NCI-H748 treated with DMSO at 0.1 percent for 48 hours (cell line): ENCODE measurements at places on chromosomes 4 and X.
A peak's percentile ranks its signal among the peaks of the same experiment; 100 is the strongest.

DNA sequence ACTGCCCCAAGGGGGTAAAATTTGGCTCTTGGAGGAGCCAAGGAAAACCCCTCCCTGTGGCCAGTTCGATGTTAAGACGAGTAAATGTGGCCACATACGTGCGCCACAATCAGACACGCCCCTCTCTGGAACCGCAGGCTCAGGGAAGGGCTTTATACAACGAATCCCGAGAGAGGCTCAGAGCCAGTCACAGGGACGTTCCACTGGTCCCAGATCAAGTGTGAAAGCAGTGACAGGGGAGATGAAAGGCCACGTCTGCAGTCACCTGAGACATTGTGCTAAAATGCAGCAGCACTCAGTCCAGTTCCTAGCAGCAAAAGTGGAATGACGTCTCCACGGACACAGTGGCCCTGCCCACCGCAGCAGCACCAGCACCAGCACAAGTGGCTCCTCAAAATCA lies 68.0 kb downstream of the ACOX3 start:
- no peak for DNase-seq

- no peak for DNase-seq
Observed at GRCh38 chrX:44428989-44429627, 85.6 kb upstream of the EFHC2 start.

GRCh38 chrX:150255441-150256296 lies 107.4 kb upstream of the MAMLD1 start:
- DNase-seq, result no peak

GRCh38 chr4:48896845-48897244 lies 9.7 kb downstream of the OCIAD2 start:
- no peak for DNase-seq

DNA sequence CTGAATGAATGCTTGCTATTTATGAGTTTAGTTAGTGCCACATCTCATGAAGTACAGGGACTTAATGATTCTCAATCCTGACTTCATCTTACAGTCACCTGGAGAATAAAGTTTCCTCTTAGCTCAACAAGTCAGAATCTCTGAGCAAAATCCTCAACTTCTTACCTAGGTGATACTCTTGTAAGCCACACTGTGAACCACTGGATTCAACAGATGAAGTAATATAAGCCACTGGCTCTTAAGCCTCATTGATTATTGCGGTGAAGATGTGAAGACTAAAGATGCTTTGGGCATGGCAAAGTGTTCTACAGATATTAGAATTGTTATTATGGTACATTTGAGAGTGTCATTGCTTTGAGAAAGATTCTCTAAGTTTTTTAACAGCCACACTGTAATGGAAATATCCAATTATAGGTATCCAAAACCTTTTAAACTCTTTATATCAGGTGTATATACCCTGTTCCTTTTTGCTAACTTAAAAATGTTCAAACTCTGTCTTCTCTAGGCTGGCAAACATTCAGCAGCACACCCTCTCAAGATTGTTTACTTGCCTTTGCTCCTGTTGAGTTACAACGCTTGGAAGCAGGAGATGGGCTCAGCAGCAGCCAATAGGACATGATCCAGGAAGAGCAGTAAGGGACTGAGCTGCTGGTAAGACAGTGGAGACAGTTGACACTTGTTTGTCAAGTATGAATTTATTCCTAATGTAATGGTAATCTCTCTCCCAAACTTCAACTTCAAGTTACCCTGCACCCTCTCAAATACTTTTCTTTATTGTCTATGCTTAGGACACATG lies 43.4 kb downstream of the TET2 start:
- DNase-seq, result no peak

DNA sequence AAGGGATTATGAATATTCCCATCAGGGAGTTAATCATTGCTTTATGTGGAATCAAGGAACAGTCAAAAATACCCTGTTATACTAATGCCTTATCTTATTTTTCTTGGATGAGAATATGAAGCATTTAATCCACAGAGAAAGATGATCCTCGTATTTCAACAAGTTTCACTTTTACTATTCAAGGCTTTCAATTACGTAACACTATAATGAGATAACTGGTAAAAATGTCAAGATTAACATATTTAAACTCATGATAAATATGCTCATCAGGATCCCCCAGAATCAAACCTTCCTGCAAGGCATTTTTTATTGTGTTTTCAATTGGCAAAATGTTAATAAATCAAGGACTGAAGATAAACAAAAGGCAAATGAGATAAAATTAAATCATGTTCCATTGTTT lies 5.1 kb downstream of the ZXDA start:
- DNase-seq, result no peak

DNA sequence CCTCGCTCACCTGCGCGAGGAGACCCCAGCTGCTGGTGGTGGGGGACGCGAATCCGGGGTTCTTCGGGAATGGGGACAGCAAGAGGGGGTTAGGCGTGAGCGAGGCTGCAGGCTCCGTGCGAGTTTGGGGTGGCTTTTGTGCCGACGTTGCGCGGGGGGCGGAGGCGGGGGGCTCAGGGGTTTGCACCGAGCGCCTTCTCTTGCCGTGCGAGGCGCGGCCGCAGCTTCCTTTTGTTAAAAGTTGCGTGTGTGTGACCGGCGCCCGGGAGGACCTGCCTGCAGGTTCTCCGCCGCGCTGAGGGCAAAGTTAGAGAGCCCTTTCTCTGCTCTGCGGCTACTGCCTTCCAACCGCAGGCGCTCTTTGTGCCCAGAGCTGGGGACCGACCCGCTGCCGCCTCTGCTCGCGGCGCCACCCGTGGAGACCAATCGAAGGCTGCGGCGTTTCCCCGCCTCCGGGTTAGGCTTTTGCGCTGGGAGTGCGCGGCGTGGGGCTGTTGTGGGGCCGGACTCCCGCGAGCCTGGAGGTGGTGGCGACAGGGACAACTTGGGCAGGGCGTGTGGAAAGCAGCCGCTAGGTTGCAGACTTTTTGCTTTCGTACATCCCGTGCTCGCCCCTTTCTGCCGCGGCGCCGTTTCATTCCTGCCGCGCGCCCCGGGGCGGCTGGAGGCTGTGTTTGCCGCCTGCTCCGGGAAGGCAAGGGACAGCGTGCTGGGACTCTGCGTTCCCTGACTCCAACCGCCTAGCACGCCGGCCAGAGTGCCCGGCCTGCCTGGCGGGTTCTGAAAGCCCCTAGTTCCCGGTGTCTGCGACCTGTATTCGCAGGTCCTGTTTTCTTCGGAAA lies 716 bp downstream of the KIT start:
- peak; percentile 21 for DNase-seq

GRCh38 chr4:172688534-172688933 lies 480.1 kb upstream of the GALNT7 start:
- DNase-seq, result no peak

GRCh38 chr4:3043282-3044020 lies 30.9 kb downstream of the HTT-AS start:
- DNase-seq, result no peak

DNA sequence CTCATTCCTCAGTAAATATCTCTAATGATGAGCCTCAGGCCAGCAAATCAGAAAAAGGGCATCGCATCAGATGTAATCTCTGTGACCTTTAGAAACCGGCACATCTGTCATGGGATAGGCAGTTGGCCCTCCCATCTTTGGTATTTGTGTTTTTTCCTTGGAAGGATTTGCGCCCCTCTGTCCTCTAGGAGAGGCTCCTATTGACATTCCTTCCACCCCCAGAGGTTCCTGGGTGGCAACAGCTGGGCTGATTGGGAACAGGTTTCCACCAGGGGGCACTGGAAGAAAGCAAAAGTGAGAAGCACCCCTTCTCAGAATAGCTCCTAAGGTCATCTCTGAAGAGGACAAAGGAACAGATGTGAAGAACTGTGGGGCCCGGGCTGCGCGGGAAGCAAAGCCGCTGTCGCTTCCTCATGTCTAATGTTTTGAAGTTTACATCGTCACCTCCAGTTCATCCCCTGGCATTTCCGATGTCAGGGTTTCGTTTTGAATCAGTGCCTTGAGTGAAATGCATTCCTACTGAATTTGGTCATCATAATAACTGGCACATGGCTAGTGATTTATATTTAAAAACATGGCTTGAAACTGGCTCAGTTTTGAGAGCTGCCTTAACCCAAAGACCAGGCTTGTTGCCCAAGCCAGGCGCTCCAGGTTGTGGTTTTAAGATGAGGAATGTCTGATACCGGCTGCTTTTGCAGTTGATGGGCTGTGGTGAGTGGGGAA lies 6.2 kb downstream of the TXK start:
- DNase-seq, result peak; percentile 10

DNA sequence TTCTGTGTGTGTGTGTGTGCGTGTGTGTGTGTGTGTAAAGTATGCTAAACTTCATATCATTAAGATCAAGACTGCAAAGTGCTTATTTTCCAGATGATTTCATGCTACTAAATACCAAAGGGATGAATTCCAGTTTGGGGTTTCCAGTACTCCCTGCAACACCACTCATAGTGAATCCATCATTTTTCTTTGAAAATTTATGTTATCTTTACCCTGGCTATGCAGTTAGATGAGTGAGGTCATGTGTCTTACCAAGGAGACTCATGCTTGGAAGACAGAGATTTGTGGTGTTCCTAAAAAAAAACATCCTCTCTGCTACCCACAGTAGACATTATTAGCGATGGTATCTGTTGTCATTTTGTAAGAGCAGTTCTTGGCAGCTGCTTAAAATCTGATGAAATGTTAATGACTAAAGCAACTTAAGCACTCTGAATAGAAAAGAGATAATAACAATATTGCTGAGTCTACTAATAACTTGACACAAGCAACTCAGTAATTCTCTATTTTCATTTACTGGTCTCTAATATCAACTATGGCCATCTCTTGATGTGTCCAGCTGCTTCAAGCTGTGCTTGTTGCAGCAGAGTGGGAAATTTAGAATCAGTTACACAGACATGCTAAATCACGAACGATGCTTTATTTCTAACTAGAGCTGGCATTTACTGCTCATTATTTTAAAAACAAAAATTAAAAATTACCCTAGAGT lies 1953.0 kb upstream of the IGFBP7 start:
- DNase-seq, result no peak

GRCh38 chr4:38683276-38683675 lies 19.3 kb downstream of the KLF3 start:
- DNase-seq, result no peak

DNA sequence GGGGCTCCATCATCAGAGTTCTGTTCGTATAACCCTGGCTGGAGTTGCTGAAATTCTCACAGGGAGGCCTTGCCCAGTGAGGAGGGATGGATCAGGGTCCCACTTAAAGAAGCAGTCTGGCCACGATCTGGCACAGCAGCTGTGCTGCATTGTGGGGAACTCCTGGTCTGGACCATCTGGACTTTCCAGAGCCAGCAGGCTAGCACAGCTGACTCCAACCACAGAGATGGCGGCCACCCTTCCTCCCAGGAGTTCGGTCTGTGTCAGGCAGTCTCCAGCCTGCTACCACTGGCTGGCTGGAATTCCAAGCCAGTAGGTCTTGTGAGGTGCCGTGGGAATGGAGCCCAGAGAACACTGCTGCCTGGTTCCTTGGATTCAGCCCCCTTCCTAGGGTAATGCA lies 62.0 kb downstream of the SLAIN2 start:
- DNase-seq, result no peak

DNA sequence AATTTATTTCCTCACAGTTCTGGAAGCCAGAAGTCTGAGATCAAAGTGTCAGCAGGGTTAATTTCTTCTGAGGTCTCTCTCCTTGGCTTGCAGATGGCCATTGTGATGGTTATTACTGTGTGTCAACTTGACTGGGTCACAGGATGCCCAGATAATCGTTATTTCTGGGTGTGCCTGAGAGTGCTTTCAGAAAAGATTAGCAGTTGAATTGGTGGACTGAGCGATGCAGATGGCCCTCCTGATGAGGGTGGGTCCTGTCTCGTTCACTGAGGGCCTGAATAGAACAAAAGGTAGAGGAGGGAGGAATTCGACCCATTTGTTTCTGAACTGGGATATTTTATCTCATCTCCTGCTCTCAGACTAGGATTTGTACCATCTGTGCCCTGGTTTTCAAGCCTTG lies 15.7 kb downstream of the SMIM43 start:
- no peak for DNase-seq

DNA sequence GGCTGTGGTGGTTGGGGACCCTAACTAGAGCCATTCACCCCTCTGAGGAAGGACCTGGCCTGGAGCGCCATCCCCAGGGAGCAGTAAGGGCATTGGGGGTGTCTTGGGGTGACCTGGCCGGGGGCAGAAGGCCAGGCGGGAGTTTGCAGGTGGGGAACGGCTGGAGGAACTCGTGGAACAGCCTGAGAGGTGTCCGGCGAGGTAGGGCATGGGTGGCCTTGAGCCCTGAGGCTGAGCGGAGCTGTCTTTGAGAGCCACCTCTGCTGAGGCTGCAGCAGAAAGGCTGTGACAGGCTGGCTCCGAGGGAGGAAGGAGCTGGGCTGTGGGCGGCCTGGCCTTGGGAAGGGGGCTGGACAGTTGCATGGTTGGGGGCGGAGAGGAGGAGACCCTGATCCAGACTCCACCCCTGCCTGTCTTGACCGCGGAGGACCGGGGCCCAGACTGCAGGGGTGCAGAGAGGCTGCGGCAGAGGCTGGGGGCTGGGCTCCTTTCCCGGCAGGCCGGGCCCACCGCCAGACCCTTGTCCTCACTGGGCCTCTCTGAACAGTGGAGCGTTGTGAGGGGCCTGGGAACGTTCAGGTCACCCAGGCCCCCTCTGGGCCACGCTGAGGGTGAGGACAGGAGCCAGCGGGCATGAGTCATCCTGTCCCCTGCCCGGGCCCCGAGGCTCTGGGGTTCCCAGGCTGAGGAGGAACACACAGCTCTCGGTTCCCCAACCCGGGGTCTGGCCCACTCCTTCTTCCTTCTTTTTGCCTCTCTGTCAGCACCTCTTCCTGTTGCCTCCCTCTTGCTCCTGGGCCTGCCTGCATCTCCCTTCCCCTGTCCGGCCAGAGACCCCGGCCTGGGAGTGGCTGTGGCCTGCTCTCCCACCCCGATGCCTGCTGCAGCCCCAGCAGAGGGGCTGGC lies 8.1 kb downstream of the SH3BP2 start:
- DNase-seq, result no peak

DNA sequence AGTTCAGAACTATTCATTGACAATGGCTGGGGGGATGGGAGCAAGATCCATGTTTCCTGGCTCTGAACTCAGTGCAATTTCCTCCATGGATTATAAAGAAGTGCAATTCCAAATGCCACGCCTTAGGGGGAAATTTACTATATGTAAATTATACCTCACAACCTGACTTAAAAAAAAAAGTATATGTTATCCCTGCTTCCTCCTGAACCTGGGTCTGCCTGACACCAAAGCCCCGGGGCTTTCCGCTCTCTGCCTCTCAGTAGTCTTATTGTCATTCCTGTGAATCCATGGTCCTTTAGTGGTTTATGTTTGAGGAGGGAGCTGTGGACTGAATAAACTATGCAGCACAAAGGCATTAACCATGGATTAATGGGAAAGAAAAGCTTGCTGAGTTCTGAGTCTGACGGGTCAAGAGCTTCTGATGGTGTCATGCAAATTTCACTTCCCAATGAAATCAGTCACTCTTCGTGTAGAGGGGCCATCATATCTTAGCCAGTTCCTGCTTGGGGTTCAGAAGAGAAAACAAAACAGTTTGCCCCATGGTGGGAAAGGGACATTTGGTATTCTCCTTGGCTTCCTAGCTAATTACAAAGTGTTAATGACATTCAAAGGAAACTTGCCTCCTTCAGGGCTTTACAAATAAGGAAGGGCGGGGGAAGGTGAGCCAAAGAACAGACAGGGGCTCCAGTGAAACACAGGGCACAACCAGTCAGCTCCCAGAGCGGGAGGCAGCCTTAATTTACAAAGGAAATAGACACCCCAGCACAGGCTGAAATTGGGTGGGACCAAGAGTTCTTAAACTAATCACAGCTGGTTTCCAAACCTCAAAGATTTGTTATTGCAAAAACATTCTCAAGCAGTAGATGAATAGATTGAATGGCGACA lies 14.3 kb downstream of the FAM9C start:
- no peak for DNase-seq

- DNase-seq, result no peak
Observed at GRCh38 chrX:28273736-28274135, 292.5 kb upstream of the DCAF8L1 start.
